Hematopoietic multipotent progenitor cell (in vitro differentiated cells): ENCODE measurements at places on chromosomes 2 and 18.

GRCh38 chr2:24825883-24826772 is 32.9 kb downstream of the CENPO start:
- no peak for DNase-seq

DNA sequence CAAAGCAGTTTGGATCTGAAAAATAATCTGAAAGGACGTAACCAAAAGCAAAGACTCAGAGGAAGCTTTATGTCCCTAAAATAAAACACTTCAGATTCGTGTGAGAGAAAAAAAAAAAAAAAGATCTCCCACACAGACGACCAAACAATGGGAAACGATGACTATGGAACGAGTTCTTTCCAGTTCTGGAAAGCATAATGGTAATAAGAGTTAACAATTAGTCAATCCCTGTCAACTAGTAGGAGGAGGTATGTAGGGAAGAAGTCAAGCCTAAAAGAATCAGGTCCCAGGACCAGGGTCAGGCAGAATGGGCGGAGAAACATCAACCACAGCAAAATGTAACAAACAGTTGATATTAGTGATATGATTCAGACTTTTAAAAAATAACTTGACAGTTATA is 170.3 kb upstream of the SETBP1 start:
- DNase-seq = no peak

GRCh38 chr2:138949517-138949916 is 169.3 kb upstream of the NXPH2 start:
- no peak for DNase-seq

DNA sequence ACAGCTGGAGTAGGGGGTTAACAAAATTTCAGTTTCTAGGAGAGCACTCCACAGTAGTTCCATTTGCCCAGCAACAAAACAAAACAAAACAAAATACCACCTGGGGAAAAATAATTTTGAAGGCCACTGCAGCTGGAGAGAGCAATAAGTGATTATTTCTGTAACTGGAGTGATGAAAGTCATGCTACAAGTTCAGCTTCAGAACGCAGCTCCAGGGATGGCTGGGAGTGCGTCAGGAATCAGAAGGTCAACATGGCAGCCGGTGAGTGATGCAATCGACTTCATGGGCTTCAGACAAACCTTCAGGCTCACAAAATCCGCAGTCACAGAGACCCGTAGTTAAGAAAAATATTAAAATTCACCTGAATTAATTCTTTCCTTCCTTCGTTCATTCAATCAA is 41.0 kb downstream of the ABHD3 start:
- DNase-seq = no peak

- no peak for DNase-seq
Observed at GRCh38 chr2:121884511-121884921, 129.1 kb downstream of the TSN start.

GRCh38 chr2:156164091-156164720 is 168.3 kb downstream of the NR4A2 start:
- no peak for DNase-seq

GRCh38 chr18:75309564-75309963 is 99.0 kb downstream of the TSHZ1 start:
- DNase-seq = no peak

- peak; percentile 37 for DNase-seq
Observed at GRCh38 chr2:113376913-113377445, 60.5 kb upstream of the ZNG1B start.

DNA sequence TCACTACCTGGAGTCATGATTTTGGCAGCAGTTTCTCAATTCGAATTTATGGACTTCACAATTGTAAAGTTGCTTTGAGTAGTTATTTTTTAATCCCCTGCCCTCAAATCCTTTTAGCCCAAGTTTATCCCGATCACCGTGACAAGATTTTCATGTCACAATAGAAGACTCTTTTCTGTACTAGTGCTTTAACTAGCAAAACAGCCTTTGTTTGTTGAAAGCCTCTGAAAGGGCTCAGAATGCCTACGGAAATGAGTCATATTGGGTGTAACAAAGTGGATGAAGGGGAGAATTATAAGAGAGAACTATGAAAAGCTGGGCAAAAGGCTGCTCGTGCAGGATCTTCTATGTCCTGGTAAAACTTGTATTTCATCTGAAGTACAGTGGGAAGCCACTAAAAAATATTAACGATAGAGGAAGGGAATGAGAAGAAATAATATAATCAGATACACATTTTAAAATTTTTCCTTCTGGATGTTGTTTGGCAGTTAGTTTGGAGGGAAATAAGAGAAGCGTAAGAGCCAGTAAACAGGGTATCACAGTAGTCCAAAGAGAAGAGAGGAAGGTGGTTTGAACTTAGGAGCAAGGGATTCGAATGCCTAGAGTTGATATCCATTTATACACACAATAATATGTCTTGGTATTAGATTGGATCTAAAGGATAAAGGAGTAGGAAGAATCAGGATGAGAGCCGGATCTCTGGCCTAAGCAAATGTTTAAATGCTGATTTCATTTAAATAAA is 114.9 kb downstream of the GALNT13 start:
- no peak for DNase-seq

- peak; percentile 81 for DNase-seq
Observed at GRCh38 chr2:236343400-236344161, 79.4 kb upstream of the ASB18 start.

- no peak for DNase-seq
Observed at GRCh38 chr2:121377646-121378045, 92.6 kb upstream of the TFCP2L1 start.

DNA sequence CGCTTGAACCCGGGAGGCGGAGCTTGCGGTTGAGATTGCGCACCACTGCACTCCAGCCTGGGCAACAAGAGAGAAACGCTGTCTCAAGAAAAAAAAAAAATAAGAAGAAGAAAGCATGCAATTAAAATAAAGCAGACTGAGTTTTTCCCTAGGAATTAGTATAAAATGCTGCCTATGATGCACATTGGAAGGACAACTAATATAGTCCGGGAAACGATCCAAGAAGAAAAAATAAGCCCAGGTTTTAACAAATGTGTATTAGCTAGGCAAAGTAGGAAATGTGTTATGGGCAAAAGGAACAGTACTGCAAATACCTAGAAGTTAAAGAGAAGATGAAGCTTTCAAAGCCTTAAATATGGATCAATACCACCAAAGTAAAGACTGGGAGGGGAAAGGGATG is 64.0 kb downstream of the SPIRE1 start:
- DNase-seq = no peak

- DNase-seq = no peak
Observed at GRCh38 chr2:86372133-86372532, 34.7 kb upstream of the REEP1 start.

DNA sequence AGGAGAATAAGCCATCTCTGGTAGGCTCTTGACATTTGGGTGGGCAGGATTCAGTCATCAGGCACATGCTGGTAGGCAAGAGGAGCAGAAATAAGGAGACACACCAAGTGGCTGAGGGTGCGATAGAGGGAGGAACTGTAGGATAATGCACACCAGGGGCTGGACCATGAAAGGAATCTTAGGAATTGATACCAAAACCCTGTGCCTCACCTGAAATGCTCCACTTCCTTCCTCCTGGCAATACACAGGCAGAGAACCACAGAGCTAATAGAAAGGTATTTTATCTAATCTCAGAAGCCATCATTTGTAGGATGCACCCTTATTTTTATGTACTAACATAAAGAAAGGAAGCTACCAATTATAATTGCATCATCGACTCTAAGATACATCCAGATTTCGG is 4.4 kb upstream of the CYP1B1 start:
- DNase-seq = no peak

- DNase-seq = peak; percentile 37
Observed at GRCh38 chr2:38666556-38666910, 619 bp downstream of the GALM start.

GRCh38 chr2:43169099-43169945 is 57.1 kb downstream of the ZFP36L2 start:
- DNase-seq = no peak

GRCh38 chr2:98773907-98774306 is 43.0 kb upstream of the MGAT4A start:
- DNase-seq = no peak

- DNase-seq = no peak
Observed at GRCh38 chr18:1270081-1270480, 365.4 kb downstream of the ADCYAP1 start.

DNA sequence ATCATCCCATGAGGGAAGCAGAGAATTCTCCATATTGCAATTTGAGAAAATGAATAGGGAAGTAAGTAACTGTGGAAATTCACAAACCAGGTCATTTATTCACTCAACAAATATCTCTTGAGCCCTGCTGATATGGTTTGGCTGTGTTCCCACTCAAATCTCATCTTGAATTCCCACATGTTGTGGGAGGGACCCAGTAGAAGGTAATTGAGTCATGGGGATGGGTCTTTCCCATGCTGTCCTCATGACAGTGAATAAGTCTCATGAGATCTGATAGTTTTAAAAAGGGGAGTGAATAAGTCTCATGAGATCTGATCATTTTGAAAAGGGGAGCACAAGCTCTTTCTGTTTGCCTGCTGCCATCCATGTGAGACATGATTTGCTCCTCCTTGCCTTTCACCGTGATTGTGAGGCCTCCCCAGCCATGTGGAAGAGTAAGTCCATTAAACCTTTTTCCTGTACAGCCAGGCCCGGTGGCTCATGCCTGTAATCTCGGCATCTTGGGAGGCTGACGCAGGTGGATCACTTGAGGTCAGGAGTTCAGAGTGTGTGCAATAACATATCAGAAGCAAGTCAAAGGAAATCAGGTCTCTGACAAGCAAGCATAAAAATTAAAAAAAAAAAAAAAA is 193.2 kb downstream of the NDUFA10 start:
- no peak for DNase-seq

GRCh38 chr2:69947325-69947931 is 14.0 kb downstream of the ASPRV1 start:
- no peak for DNase-seq

GRCh38 chr2:235611349-235611748 is 117.5 kb downstream of the AGAP1 start:
- no peak for DNase-seq

GRCh38 chr2:112805542-112805941 is 21.2 kb upstream of the IL1A start:
- no peak for DNase-seq

- no peak for DNase-seq
Observed at GRCh38 chr18:3360211-3360610, 89.8 kb upstream of the TGIF1 start.

DNA sequence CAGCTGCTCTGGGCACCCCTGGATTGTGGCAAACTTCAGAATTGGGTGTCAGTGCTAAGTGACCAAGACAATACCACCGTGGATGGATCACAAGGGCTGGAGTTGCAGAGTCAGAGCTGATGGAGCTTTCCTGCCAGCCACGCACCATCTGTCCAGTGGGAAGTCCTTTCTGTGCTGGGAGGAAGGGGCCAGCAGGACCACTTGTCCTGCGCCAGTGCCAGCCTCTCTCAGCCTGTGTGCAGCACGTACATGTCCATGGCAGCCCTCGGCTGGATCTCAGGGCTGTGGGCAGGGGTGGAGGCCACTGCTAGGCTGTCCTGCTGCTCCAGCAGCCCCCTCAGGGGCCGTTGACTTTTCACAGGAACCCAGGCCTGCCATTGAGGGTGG is 33.3 kb downstream of the RAB31 start:
- DNase-seq = no peak

GRCh38 chr2:64067326-64067725 is 48.1 kb upstream of the VPS54 start:
- DNase-seq = no peak

DNA sequence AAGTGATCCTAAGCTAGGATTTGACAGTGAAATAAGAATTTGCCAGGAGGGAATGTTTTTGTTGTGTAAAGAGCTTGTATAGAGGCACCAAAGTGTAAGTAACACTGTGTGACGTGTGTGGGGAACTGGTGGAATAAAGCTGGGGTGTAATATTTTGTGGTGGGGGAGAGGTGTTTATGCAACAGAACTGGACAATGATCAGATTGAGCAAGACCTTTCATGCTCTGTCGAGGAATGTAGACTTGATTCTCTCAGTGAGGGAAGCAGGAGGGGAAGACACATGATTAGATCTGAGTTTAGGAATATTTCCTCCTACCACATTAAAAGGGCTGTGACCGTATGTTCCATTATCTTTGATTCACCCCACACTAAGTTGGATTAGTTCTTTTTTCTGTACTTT is 43.6 kb downstream of the EFEMP1 start:
- no peak for DNase-seq

DNA sequence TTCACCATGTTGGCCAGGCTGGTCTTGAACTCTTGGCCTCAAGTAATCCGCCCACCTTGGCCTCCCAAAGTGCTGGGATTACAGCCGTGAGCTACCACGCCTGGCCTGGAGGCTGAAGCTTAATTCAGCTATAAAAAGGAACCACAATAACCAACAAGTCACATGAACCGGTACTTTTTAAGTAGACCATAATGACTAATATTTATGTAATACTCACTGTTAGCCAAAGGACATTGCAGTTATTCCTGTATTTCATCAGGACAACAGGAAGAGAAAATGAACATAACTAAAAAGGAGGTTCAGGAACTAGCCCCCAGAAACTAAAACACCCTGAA is 49.0 kb upstream of the TMEM87B start:
- DNase-seq = peak; percentile 10

GRCh38 chr2:134080386-134081089 is 173.3 kb upstream of the MGAT5 start:
- DNase-seq = no peak

DNA sequence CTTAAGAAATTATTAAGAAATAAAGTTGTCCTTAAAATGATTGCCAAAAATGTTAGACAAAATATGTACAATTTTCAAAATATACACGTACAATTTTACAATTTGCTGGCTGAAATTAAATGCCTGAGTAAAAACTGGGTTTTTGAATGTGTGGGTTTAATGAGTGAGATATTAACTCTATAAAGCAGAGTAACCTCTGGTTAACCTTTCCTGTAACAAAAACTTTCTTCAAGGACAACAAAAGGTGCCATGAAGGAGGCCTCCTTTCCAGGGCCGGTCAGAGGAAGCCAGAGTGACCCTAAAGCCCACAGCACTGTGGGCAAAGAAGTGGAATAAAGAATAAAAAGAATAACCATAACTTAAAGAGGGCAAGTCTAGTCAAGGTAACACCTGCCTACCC is 16.5 kb upstream of the MAL start:
- no peak for DNase-seq

GRCh38 chr2:100801402-100801801 is 18.5 kb upstream of the NPAS2 start:
- DNase-seq = no peak

DNA sequence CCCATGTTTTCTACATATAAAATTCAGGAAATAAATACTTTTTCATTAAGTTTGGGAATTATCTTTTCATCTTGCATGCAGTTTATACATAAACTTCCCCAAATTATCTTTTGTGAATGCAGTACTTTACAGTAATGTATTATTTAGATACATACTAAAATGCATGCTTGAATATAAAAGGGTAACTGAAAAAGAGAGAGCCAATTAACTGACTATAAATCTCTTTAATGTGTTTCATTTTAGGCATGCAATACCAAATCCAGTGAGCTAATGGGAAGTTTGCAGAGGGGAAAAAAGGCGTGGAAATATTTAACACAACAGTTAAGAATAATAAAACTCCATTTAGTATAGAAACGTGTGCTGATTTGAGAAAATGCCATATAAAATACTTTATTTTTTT is 39.2 kb downstream of the COL4A4 start:
- DNase-seq = no peak
